Right kidney (tissue), 9 donors: ENCODE measurements at places on chromosomes 5 and 9.
A peak's percentile ranks its signal among the peaks of the same experiment; 100 is the strongest.

- no peak for DNase-seq
Measured at GRCh38 chr5:175860531-175861045, 10.8 kb upstream of the CPLX2 start.

GRCh38 chr5:68780299-68780955 lies 313.4 kb upstream of the SLC30A5 start:
- DNase-seq, result no peak

- no peak for DNase-seq
Measured at GRCh38 chr5:53929570-53929969, 369.1 kb downstream of the NDUFS4 start.

- DNase-seq, result no peak
Measured at GRCh38 chr9:78289474-78289873, 7.5 kb upstream of the PSAT1 start.

- no peak for DNase-seq
Measured at GRCh38 chr5:54476682-54477081, 21.2 kb downstream of the HSPB3 start.

DNA sequence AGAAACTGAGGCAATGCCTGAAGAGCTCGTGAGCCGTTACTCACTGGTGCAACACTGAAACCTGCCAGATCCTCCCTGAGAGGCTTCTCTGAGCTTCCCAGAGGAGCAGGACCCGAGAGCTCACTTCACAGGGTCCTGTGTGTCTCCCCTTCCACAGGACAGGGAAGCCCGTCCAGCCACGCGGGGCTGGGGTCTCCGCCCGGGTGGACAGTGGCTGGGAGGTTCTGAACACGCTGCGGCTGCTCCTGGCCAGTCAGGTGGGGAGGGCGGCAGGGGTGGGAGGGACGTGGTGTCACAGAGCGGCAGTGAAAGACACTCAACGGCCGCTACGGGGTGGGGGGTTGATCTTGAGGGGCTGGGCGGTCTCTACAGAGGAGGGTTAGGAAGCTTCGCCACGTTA lies 290 bp upstream of the ZDHHC11 start:
- no peak for DNase-seq

DNA sequence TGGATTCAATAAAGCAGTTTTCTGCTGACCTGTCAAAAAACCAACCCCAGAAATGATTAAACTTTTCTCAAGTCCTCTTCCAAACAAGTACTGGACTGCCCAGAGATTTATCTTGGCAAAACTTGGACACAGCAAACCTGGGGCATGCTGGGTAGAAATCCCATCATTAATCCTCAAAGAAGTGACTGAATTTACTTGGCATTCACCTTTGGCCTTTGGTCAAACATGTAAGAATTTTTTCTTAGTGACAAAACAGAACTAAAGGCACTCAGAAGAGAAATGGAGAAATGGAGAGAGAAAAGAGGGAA lies 248.6 kb upstream of the NREP start:
- no peak for DNase-seq

- no peak for DNase-seq
Measured at GRCh38 chr9:135959814-135960213, 1.4 kb downstream of the UBAC1 start.

DNA sequence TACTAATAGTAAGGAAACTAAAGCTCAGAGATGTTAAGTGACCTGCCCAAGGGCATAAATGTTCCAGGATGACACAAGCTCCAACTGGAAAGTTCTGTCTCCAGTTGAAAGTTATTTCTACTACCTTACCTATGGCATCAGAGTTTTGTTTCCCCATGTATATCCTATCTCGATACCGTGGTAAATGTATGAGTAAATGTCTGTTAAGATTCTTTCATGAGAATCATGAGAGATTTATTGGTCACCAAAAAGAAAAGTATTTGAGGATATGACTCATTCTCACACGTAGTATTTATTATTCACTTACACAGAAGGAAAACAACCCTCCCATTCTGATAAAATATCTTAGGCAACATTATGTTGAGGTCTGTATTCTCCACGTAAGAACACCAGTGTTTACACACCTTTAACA lies 11.1 kb upstream of the SHOC1 start:
- no peak for DNase-seq

DNA sequence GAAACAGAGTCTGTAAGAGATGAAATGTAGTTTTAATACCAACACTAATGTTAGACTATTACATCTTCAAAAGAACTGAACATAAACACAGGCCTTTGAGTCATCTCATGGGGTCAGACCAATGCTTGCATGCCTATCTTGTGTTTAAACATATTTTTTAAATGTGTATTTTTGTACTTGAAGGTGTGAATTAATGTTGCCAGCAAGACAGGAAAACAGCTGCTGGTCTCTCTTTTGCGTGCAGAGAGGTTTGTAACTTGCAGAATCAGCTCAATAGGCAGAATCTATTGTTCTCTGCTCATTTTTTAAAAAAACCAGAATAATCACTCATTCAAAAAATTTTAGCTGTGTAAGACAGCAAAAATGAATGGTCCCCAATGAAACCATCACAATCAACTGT lies 180.2 kb downstream of the ALDH1A1 start:
- no peak for DNase-seq

- no peak for DNase-seq
Measured at GRCh38 chr5:115702025-115702424, 76.2 kb upstream of the TMED7 start.

- DNase-seq, result no peak
Measured at GRCh38 chr5:143314659-143315058, 88.8 kb downstream of the NR3C1 start.

- DNase-seq, result no peak
Measured at GRCh38 chr9:27645161-27645840, 72.0 kb upstream of the C9orf72 start.

GRCh38 chr9:85117831-85118230 lies 448.3 kb downstream of the NTRK2 start:
- DNase-seq, result no peak

DNA sequence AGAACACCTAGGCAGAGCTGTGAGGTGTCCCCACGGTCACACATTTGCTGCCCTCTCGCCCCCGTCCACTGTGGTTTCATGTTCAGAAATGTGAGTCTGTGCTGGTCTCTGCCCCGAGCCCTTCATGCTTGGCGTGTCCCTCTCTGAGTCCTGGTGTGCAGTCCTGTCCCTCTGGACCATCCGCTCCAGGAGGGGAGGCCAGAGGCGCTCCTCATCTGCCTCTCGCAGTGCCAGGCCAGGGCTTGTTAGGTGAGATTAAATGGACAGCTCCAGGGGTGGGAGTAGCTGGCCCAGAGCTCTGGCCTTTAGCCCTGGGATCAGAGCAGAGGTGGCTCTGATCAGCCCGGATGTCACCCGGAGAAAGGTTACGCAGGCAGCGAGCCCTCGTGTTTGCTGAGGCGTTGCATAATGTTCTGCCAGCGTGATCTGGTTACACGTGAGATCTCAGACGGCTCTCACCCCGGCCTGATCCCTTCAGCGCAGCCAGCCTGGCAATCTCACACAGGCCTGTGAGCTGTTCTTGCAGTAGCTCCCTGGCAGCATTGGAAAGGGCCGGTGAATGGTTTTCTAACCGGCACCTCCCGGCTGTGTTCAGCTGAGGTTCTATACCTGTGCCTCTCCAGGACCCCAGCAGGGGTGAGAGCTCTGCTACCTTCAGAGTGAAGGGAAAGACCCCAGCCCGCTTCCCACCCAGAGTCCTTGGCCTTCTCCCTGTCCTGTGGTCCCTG lies 24.5 kb downstream of the PTGES2 start:
- peak; percentile 43 for DNase-seq

- no peak for DNase-seq
Measured at GRCh38 chr9:91146391-91147019, 215.2 kb downstream of the AUH start.

DNA sequence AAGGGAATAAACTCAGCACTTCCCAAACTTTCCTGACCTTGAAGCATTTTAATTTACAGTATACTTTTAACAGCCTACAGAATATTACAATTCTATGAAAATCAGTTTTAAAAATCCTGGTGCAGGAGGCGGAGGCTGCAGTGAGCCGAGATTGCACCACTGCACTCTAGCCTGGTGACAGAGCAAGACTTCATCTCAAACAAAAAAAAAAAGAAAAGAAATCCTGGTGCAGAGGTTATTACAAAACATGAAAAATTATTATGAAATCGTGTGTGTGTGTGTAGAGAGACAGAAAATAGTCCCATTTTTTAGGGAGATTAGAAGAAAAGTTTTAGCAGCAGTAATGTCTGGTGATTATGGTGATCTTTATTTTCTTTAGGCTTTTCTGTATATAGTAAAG lies 26.9 kb downstream of the GOLPH3 start:
- DNase-seq, result no peak

DNA sequence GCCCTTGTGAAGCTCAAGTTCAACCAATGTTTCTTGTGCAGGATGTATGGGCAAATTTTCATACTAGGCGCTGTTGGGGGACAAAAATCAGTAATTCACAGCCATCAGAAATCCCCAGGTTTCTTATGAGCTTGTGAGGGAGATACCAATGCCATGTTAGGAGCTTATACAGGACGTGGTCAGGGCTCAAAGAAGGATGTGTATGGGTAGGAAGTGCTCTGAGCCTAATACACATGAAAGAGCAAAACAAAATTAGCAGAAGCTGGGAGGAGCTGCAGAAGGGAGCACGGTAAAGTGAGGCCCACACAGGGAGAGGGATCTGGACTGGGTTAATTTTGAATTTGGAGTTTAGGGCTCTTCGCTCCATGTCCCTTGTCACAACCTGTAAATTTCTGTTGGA lies 114.6 kb upstream of the MAP3K1 start:
- DNase-seq, result no peak

- DNase-seq, result no peak
Measured at GRCh38 chr9:87676976-87677775, 48.7 kb upstream of the CTSL start.

DNA sequence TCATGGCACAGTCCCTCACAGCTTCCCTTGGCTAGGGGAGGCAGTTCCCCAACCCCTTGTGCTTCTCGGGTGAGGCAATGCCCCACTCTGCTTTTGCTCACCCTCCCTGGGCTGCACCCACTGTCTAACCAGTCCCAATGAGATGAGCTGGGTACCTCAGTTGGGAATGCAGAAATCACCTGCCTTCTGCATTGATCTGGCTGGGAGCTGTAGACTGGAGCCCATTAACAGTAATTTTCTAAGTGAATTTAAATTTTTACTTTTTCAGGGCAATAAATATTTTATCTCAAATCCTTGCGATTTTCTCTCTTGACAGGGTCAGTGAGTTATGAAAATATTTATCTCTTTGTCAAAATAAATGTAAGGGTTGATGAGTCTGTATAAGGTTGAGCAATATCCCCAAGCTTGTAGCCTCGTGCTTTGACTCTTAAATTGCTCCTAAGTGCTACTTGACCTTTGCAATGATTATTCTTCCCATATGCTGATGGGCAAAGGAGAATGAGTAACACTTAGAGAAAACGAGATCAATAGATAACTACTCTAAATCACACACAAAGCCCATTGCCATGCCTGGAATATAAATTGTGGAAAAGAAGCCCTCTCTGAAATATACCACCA lies 82.1 kb upstream of the MOCS2 start:
- no peak for DNase-seq

- peak; percentile 63 for DNase-seq
Measured at GRCh38 chr5:1140171-1140817, 28.4 kb upstream of the SLC12A7 start.

DNA sequence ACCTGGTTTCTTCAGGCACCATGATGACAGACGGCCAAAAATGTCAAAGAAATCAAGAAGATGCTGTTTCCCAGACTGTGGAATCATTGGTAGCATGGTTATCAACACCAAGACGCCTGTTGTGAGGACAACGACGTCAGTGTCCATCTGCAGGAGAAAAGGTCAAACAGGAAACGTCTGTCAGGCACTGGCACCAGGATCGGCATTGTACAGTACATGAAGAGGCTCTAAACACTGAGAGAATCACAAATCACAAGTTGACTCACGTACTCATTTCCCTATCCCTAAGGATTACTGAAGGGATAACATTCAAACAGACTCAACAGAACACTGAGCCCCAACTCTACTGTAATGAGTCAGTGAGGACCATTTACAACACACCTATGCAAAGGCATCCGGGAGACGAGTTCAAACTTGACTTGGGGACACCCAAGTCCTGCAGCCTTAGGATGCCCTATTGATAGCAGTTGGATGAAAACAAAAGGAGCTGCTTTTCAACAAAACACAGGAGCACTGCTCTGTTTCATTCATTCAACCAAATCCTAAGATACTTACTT lies 21.0 kb downstream of the TSC1 start:
- DNase-seq, result no peak

DNA sequence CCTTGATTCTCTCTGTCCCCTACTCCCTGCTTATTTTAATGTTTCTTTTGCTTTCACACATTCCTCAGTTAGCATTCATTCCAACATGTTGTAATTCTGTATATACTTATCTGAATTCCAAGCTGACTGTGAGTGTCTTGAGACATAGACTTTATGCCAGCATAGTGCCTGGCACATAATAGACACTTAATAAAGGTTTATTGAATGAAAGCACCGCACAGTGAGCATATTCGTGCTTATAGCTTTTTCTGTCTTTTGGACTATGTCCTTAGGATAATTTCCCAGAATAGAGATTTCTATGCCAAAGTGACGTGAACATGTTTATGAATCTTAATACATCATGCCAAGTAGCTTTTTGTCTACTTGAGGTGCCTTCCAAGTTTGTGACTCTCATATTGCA lies 174.6 kb downstream of the CD180 start:
- DNase-seq, result no peak

GRCh38 chr5:155765715-155766114 lies 561.2 kb upstream of the SGCD start:
- DNase-seq, result no peak

DNA sequence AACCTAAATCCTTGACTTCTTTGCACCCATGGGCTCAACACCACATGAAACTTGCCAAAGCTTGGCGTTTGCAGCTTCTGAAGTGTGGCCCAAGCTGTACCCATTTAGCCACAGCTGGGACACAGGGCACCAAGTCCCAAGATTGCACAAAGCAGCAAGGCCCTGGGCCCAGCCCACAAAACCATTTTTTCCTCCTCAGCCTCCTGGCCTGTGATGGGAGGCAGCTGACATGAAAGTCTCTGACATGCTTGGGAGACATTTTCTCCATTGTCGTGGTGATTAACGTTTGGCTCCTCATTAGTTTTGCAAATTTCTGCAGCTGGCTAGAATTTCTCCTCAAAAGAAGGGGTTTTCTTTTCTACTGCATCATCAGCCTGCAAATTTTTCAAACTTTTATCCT lies 32.0 kb downstream of the ACTL7B start:
- DNase-seq, result no peak

DNA sequence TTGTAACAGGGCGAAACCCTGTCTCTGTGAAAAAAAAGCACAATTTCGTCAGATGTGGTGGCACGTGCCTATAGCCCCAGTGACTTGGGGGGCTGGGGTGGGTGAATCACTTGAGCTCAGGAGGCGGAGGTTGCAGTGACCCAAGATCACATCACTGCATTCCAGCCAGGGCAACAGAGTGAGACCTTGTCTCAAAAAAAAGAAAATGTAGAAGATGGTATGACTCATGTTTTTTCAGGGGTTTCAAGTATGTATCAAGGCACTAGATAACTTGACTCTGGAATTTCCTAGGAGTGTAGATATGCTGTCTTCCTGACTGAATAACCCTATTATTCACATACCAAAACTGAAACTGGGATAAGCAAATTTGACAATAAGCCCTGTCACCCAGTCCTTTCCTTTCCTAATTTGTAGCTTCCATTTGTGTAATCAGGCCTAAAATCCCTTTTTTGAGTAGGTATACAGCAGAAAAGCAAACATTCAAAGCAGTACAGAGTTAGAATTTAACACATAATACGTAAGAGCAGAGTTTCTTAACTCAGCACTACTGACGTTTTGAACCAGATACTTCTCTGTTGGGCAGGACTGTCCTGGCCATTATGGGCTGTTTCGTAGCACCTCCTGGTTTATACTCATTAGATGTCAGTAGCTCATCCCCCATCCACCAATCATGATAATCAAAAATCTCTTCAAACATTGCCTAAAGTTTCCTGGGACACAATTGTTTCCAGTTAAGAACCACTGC lies 17.3 kb upstream of the ANKRD18B start:
- no peak for DNase-seq
